ENCODE measurements at places on chromosomes 1 and 21.

DNA sequence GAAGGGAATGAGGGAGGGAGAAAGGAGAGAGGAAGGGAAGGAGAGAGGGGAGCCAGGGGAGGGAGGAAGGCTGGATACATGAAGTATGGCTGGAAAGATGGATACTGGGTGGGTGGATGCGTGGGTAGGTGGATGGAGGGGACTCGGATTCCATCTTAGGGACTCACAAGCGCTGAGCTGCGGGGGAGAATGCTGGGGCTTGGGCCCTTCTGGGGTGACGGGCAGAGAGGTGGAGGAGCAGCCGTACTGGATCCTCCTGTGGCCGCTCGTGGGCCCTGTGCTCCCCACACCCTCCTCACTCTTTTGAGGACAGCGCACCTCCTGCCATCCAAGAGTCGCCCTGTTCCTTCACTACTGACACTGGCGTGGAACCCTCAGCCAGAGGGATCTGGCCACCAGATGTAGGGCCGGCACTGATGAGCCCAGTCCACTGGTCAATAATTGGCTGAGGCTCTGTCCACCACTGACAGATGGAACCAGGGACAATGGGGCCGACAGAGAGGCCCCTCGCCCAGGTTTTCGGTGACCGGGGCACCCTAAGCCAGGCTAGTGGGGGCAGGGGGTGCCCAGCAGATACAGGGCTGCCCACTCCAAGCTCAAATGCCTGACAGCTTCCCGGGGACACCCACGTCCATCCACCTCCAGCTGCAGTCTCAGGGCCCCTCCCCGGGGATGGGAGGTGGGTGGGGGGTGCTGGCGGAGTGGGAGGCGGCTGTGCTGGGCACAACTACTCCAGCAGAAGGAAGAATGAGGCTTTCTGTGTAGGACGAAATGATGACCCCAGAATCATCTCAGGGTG lies 4.4 kb upstream of the ACTRT2 start:
- no peak for DNase-seq

GRCh38 chr1:65512967-65513780 lies 92.7 kb downstream of the LEPR start:
- no peak for DNase-seq

- no peak for DNase-seq
Observed at GRCh38 chr1:34740161-34740868, 14.5 kb upstream of the GJB5 start.

DNA sequence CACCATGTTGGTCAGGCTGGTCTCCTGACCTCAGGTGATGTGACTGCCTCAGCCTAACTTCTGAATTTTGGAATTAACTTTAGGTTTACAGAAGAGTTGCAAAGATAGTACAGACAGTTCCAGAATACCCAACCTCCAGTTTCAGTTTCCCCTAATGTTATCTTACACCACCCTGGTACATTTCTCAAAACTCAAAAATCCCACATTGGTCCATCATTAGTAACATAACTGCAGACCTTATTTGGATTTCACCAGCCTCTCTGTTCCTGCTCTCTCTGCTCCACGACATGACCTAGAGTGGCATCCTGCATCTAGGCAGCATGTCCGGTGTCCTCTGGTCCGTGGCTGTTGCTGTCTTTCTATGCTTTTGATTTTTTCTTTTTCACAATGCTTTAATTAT lies 5.0 kb upstream of the ZC3H12A start:
- DNase-seq = no peak

DNA sequence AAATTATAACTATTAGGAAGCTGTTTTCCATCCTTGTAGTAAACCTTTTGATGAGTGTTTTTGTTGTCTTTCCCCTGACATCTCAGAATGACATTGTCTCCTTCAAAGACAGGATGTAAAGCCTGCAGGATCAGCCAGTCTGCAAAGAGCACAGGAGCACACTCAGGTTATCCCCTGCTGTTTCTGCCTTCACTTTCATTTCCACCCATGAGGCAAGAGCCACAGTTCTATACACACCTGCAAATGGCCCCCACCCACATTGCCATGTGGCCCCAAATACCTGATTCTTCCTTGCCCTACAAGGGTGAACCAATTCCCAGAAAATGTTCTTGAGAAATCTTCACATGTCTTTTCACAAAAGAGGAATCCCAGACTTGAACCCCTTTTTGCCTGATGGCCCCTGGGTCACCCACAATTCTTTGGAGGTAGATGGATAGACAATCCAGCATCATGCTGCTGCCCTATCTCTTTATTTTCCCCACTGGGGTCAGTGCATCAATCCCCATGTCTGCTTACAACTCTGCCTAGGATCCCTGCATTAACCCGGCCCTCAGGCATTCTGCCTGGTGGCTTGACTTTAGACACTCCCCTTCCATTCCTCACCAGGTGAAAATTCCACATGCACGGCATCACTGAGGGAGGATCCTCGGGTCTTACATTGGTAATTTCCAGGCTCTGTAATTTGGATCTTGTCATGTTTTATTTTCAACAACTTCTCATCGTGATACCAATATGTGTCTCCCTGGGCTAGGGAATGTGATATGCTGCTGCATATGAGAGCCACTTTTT lies 2.6 kb downstream of the FCRL3 start:
- no peak for DNase-seq

DNA sequence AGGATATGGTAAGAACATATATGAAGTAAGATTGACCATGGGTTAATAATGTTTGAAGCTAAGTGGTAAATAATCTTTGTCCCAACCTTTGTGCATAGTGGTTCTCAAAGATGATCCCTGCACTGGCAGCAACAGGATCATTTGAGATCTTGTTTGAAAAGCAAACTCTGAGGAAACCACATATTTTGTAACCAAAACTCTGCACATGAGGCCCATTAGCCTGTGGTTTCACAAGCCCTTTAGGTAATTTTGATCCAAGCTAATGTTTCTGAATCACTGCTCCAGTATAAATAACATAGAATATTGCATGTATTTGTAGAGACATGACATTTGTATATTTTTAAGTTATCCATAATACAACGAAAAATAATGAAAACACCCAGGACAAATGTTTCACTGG lies 147.9 kb upstream of the RGS18 start:
- no peak for DNase-seq

- no peak for DNase-seq
Observed at GRCh38 chr21:43701936-43702784, 16.8 kb upstream of the PDXK start.

DNA sequence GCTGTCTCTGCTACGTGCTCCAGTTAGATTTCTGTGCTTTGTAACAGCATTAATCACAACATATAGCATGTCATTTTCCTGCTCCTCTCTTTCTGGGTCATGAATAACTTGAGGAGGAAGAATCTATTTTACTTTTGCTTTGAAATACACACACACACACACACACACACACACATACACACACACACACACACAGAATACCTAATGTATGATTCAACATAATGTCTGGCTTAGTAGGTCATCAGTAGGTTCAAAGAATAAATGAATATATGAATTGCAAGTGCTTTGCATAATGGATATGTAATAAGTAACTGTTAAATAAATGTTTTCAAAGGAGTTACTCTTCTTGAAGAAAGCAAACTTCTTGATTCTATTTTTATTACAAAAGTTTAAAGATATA lies 249.0 kb downstream of the PDE4B start:
- no peak for DNase-seq

- no peak for DNase-seq
Observed at GRCh38 chr21:14383596-14384180, 742 bp upstream of the HSPA13 start.

GRCh38 chr1:51575406-51576084 lies 41.3 kb upstream of the OSBPL9 start:
- DNase-seq = no peak

GRCh38 chr1:39164256-39164655 lies 40.2 kb upstream of the MACF1 start:
- DNase-seq = no peak

GRCh38 chr1:152348447-152348846 lies 11.4 kb downstream of the FLG2 start:
- no peak for DNase-seq

DNA sequence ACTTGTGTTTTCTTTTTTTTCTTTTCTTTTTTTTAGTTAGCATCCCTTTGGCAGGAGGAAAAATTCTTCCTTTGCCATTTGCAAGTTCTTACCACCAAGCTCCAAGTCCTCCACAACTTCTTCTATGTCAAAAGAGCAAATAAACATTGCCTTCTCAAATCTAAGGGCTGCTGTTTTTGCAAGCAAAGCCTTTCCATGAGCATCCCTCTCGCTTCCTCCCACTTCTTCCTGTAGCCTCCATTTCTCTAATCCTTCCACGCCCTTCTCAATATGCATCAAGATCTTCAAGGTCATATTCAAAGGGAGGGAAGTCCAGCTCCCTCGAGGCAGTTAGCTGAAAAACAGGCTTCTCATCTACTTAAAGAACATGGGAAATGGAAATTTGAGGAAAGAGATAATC lies 147.1 kb downstream of the ADSS2 start:
- no peak for DNase-seq

DNA sequence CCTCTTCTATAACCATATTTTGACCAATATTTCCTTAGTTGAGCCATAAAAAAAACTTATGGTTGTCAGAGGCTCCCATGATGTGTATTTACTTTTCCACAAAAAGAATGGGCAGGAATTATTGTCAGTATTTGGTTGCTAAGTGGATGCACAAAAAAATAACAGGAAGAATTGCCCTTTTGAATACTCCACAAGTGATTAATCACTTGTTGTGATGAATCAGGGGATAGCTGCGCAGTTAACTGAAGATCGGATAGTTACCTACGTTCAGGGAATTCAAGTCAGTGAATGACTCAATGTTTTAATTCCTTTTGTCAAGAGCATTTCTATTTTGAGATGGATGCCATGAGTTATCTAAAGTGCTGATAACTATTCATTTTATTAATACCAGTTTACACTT lies 785.2 kb upstream of the B3GALT2 start:
- DNase-seq = no peak

GRCh38 chr1:200139661-200140250 lies 112.2 kb downstream of the NR5A2 start:
- DNase-seq = no peak

GRCh38 chr1:100250264-100250663 lies 630 bp upstream of the DBT start:
- no peak for DNase-seq

- no peak for DNase-seq
Observed at GRCh38 chr1:41802532-41803501, 115.9 kb downstream of the HIVEP3 start.

DNA sequence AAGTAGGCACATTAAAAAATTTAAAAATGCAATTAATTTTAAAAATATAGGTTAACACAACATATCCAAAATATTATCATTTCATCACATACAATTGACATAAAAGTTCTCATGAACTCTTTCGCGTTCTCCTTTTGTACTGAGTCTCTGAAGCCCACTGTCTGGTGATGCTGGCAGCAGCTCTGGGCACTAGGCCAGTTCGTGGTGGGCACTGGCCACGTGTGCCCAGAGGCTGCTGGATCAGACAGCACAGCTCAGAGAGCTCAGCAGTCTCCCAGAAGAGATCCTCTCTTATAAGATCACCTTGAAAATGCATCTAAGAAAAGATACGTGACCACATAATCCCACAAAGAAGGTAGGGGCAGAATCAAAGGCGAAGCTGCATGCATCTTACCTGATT lies 9.9 kb downstream of the CEP104 start:
- DNase-seq = no peak

GRCh38 chr1:22074803-22075202 lies 22.3 kb downstream of the CDC42 start:
- DNase-seq = no peak

DNA sequence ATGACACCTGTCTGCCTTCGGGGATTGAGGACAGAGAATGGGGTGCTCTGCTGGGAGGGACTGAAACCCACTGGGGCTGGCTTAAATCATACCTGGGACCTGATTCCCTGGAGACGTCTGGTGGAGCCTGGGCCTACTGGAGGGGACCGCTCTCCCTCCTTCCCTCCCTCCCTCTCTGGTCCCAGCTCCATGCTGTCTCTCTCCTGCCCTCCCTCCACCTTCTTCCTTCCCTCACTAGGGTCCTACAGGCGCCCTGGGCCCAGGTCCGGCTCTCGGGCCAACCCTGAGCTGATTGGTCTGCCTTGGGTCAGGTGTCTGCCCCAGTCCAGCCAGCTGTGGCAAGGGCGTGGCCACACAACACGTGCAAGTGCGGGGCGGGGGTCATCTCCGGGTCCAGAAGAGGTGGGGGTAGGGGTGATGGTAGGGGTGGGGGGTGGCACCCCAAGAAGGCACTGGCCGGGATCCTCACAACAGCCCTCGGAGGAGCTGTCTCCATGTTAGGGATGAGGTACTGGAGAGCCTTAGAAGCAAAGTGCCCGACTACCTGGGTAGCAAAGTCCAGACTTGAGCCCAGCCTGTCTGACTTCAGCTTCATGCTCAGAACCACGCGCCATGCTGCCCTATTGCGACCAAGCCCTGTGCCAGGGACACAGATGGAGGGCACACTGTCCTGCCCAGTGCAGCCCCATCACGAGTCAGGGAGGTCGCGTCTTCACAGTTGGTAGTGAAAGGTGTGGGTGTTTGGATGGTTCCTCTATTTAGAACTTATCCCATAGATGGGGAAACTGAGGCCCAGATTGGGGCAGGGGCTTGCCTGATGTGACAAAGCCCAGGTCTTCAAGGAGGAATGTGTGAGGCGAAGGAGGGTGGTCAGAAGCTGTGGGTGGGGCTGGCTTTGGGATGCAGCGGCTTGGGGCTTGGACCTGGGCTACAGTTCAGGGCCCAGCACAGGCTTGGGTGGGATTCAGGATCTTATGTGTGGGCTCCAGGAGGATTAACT lies 574.1 kb downstream of the PTPRU start:
- no peak for DNase-seq

DNA sequence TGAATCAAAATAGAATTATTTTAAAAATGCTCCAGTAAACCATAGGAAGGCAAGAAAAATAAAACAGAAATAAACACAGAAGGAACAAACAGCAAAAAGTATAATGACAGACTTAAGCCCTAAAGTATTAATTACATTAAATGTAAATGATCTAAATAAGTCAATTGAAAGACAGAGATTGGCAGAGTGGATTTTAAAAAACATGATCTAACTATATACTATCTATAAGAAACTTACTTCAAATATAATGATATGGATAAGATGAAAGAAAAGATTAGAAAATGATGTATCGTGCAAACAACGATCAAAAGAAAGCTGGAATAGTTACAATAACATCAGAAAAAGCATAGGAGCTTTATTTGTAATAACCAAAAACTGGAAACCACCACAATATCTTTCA lies 90.8 kb downstream of the CAMK2N1 start:
- DNase-seq = no peak

- DNase-seq = no peak
Observed at GRCh38 chr1:23978805-23979204, 1.3 kb downstream of the SRSF10 start.
